ENCODE measurements at places on chromosomes 3 and 15. TPM values are rescaled to one million over a fixed set of nuclear protein-coding genes. Genes with fewer than 3 reads are reported as not detected.

CLDN11 gene
- 2.4 TPM for total RNA-seq

GRCh38 chr15:63722204-63722808 lies 111.4 kb downstream of the HERC1 start:
- no peak overlapping the region for H3K27ac ChIP-seq
- H3K4me3 ChIP-seq, result no peak overlapping the region
- H3K4me1 ChIP-seq, result peaks cover 13% of the 10 kb centered on the region

GRCh38 chr15:43969802-43970375 lies 143.1 kb downstream of the WDR76 start:
- no peak overlapping the region for H3K4me3 ChIP-seq
- no peaks in the 10 kb centered on the region for H3K27me3 ChIP-seq
- no peak overlapping the region for H3K27ac ChIP-seq
- no peaks in the 10 kb centered on the region for H3K36me3 ChIP-seq
- no peaks in the 10 kb centered on the region for H3K4me1 ChIP-seq

GOLGA8J gene
- not detected for total RNA-seq

DNA sequence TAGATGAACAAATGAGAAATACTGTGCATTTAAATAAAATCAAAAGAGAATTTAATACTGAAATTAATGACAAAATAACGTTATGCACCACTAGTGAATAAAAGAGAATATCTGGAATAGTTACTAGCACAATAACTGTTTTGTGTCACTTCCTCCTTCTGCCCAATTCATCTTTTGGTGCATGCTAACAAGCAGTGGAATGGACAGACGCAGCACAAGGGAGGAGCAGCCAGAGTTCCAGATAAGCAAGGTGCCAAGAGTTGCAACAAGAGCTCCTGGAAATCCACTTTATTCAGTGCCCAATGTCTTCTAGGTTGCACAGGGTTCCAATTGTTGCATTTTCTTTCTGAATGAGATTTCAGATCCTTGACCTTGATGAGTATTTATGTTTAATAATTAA lies 66.5 kb upstream of the PLXND1 start:
- peaks cover 16% of the 10 kb centered on the region for H3K36me3 ChIP-seq
- H3K27me3 ChIP-seq, result no peaks in the 10 kb centered on the region
- peaks cover 12% of the 10 kb centered on the region for H3K4me1 ChIP-seq
- no peak overlapping the region for H3K4me3 ChIP-seq

All from progenitor cell of endocrine pancreas (in vitro differentiated cells).